ENCODE measurements at places on chromosomes 3 and 15.

DNA sequence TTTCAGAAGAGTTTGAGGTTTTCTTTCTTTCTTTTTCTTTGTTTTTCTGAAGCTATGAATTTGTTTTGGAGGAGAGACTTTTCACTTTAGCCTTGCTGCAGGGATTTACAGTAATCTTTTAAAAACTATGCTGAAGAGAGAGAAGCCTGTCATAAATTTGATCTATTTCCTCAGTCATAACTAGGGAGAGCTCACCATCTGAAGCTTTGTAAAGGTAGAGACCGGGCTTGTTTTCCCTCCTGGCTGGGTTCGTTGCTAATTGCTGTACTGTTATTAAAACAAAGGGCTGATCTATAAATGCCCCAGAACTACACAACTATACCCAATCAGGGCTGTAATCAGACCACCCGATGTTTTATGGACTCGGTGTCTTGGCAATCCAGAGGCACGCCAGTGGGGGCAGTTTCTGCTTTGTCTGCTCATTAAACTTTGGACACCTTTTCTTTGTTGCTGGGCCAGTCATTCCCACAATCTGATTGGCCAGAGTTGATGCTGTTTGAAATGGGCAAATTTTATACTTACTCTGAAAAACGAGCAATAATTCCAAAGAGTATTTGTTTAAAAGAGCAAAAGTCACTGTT is 164.3 kb downstream of the CACNA1D start:
- H3K4me1 ChIP-seq: no peaks in the 10 kb centered on the region
- H3K4me3 ChIP-seq: no peak overlapping the region
- H3K36me3 ChIP-seq: no peaks in the 10 kb centered on the region
- H3K27ac ChIP-seq: no peak overlapping the region
- H3K27me3 ChIP-seq: no peaks in the 10 kb centered on the region

- no peaks in the 10 kb centered on the region for H3K4me1 ChIP-seq
- no peak overlapping the region for H3K27ac ChIP-seq
- no peak overlapping the region for H3K4me3 ChIP-seq
Observed at GRCh38 chr15:94130504-94130903, 100.9 kb upstream of the MCTP2 start.

GRCh38 chr3:78427303-78427702 is 1340.5 kb downstream of the ROBO1 start:
- DNase-seq: no peak
- H3K4me3 ChIP-seq: no peak overlapping the region
- H3K27ac ChIP-seq: no peak overlapping the region
- no peaks in the 10 kb centered on the region for H3K4me1 ChIP-seq
- H3K27me3 ChIP-seq: no peaks in the 10 kb centered on the region

GRCh38 chr15:82531496-82532382 is 8.5 kb downstream of the RPS17 start:
- peaks cover 4% of the 10 kb centered on the region for H3K36me3 ChIP-seq
- H3K27ac ChIP-seq: no peak overlapping the region
- H3K27me3 ChIP-seq: no peaks in the 10 kb centered on the region
- H3K4me1 ChIP-seq: no peaks in the 10 kb centered on the region
- no peak for DNase-seq

DNA sequence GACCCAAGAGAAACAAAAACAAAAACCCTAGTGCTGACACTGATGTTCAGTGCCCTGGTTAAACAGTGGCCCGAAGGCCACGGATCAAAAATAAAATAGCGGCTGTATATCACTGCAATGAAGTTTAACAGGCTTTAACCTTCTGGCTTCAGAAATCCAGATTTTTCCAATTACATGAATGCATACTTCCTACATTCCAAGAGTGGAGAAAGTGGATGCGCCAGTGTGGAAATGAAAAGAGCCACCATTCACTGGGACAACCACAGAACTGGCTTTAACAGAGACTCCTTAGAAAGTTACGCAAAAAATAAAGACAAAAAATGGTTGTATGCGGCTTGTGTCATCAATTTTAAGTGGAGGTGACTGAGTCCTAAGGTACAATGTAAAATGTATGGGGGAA is 522.2 kb downstream of the FHIT start:
- no peaks in the 10 kb centered on the region for H3K4me1 ChIP-seq
- H3K27me3 ChIP-seq: no peaks in the 10 kb centered on the region
- DNase-seq: no peak
- H3K4me3 ChIP-seq: no peak overlapping the region

DNA sequence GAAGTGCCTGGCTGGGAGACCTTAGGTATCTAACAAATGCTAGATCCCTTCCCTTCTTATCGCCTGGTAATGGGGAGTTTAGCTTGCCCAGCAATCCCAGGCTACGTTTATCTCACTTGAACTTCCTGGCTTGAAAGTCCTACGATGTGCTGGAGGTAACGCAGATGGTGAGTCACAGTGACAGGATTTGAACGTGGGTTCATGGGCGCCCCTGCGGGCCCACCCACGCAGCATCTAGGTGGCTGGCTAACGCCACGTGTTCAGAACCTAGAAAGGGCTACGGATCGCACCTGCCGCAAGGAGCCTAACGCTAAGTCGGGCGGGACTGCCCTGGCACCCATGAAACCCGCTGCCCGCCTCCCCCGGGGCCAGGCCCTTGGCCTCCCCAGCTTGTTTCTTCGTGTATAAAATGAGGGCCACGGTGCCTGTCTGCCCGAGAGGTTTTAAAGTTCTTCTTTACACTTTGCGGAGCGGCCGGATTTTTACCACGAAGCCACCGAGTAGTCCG is 600 bp upstream of the USP3 start:
- no peaks in the 10 kb centered on the region for H3K36me3 ChIP-seq
- peak overlapping the region; percentile 98 for H3K27ac ChIP-seq
- H3K27me3 ChIP-seq: no peaks in the 10 kb centered on the region
- peaks cover 52% of the 10 kb centered on the region for H3K4me1 ChIP-seq
- peak overlapping the region; percentile 77 for H3K4me3 ChIP-seq

DNA sequence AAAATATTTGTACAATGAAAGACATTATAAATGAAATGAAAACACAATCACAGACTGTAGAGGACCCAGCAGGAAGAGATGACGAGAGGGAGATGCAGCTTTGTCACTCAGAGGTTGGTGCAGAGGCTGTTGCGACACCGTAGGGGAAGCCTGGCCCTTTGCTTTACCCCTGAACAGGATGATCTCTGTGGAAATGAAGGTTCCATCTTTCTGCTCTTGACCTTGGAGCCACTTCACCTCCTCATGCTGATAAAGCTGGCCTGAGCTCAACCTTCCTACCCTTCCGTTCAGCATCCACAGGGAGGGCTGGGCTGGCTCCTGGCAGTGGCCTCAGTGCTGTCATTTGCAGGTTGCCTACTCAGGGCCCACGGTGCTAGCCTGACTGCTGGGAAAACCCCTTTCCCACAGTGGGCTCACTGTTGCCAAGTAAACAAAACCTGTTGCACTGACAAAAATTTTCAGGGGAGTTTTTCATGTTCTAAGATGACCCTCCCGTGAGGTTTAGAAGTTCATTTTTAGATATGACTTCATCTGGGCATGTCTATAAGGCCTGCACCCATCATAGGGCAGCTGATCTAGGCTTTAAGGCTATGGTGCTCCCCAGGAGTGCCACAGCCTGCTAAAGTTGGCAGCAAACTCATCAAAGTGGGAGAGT is 3.0 kb upstream of the CD80 start:
- no peaks in the 10 kb centered on the region for H3K27me3 ChIP-seq
- no peak for DNase-seq
- no peaks in the 10 kb centered on the region for H3K36me3 ChIP-seq

DNA sequence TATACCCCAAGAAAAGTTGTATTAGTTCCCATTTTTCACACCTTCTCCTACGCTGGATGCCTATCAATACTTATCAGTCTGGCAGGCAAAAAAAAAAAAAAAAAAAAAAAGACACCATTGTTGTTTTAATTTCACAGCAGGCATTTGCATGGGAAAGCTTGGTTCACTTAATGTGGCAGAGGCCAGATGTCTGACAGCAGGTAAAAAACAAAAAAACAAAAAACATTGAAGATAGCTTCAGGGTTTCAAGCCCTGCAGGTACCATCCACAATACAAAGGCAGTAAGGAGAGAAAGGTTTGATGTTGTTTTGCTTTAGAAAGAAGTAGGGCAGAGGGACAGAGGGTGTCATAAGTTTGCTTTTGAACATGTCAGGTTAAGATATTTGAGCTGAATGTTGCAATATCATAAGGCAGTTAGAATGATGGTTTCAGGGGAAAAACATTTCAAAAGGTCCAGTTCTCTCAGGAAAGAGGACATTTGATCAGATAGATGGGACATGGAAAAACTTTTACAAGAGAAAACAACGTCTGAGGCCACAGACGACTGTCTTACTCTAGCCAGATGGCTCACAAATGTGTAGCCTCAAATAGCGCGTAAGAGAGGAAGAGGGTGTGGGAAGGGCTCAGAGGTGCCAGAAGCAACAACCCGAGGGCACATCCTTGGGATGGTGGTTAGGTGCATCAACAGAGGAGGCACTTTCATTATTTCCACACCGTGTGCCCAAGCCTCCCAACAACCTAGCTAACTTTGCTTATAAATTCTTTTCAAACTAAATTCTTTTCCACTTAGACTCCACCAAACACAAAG is 25.7 kb downstream of the PCOLCE2 start:
- peak overlapping the region; percentile 23 for H3K27ac ChIP-seq
- H3K27me3 ChIP-seq: no peaks in the 10 kb centered on the region
- H3K4me3 ChIP-seq: no peak overlapping the region
- no peaks in the 10 kb centered on the region for H3K36me3 ChIP-seq
- no peak for DNase-seq

GRCh38 chr15:79765081-79765480 is 131.7 kb downstream of the MTHFS start:
- H3K36me3 ChIP-seq: no peaks in the 10 kb centered on the region
- no peak for DNase-seq
- H3K27ac ChIP-seq: no peak overlapping the region
- H3K27me3 ChIP-seq: no peaks in the 10 kb centered on the region
- no peaks in the 10 kb centered on the region for H3K4me1 ChIP-seq

DNA sequence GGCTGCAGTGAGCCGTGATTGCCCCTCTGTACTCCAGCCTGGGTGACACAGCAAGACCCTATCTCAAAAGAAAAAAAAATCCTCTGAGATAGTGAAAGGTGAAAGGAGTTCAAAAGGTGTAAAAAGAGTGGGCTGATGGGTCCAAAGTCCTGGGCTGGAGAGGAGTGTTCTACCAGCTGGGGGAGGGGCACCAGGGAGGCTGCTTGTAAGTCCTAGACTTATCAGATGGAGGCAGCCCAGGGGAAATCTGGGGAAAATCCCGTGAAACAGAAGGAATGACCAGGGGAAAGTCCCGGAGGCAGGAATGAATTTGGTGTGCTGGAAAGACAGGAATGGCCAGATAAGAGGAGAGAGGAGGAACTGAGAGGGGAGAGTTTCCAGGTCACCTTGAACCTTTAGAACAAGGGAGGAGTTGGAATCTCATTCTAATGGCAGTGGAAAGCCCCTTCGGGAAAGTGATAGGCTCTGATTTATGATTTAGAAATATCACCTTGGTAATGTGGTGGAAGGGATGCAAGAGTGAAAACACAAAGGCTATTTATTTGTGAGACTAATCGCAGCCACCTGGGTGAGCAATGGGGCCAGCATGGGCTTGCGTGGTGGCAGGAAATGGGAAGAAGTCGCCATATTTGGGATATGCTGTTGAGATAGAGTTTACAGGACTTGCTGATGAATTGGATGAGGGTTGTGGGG is 23.4 kb upstream of the PPP4R2 start:
- DNase-seq: no peak
- no peaks in the 10 kb centered on the region for H3K36me3 ChIP-seq
- H3K4me1 ChIP-seq: no peaks in the 10 kb centered on the region
- H3K4me3 ChIP-seq: no peak overlapping the region
- no peaks in the 10 kb centered on the region for H3K27me3 ChIP-seq
- no peak overlapping the region for H3K27ac ChIP-seq

- no peaks in the 10 kb centered on the region for H3K4me1 ChIP-seq
- DNase-seq: no peak
- H3K27me3 ChIP-seq: no peaks in the 10 kb centered on the region
- H3K4me3 ChIP-seq: no peak overlapping the region
- H3K36me3 ChIP-seq: no peaks in the 10 kb centered on the region
Observed at GRCh38 chr3:102248981-102249705, 185.7 kb upstream of the ZPLD1 start.

- no peaks in the 10 kb centered on the region for H3K36me3 ChIP-seq
- H3K27ac ChIP-seq: no peak overlapping the region
- no peak overlapping the region for H3K4me3 ChIP-seq
- H3K27me3 ChIP-seq: no peaks in the 10 kb centered on the region
- peaks cover 38% of the 10 kb centered on the region for H3K4me1 ChIP-seq
- no peak for DNase-seq
Observed at GRCh38 chr3:126753191-126754160, 49.4 kb downstream of the CHCHD6 start.

- H3K4me1 ChIP-seq: no peaks in the 10 kb centered on the region
- H3K27me3 ChIP-seq: no peaks in the 10 kb centered on the region
- no peaks in the 10 kb centered on the region for H3K36me3 ChIP-seq
- no peak overlapping the region for H3K27ac ChIP-seq
- no peak for DNase-seq
- no peak overlapping the region for H3K4me3 ChIP-seq
Observed at GRCh38 chr3:152160350-152161011, 108.2 kb upstream of the MBNL1 start.

- no peak overlapping the region for H3K4me3 ChIP-seq
- H3K4me1 ChIP-seq: peaks cover 15% of the 10 kb centered on the region
- peaks cover 51% of the 10 kb centered on the region for H3K27me3 ChIP-seq
- H3K27ac ChIP-seq: no peak overlapping the region
- DNase-seq: no peak
- H3K36me3 ChIP-seq: no peaks in the 10 kb centered on the region
Observed at GRCh38 chr3:197026481-197026866, 3.1 kb downstream of the MELTF start.

GRCh38 chr3:106560451-106560966 is 691.7 kb upstream of the CBLB start:
- no peaks in the 10 kb centered on the region for H3K27me3 ChIP-seq
- H3K36me3 ChIP-seq: no peaks in the 10 kb centered on the region
- DNase-seq: no peak
- no peak overlapping the region for H3K27ac ChIP-seq
- H3K4me3 ChIP-seq: no peak overlapping the region

GRCh38 chr3:178117641-178118040 is 418.6 kb upstream of the KCNMB2 start:
- no peaks in the 10 kb centered on the region for H3K27me3 ChIP-seq
- H3K36me3 ChIP-seq: no peaks in the 10 kb centered on the region
- H3K27ac ChIP-seq: no peak overlapping the region
- DNase-seq: no peak
- no peak overlapping the region for H3K4me3 ChIP-seq
